ENCODE measurements at places on chromosomes 2 and 18.

GRCh38 chr18:8379187-8379941, 229.9 kb upstream of the RAB12 start:
- no peak for DNase-seq

DNA sequence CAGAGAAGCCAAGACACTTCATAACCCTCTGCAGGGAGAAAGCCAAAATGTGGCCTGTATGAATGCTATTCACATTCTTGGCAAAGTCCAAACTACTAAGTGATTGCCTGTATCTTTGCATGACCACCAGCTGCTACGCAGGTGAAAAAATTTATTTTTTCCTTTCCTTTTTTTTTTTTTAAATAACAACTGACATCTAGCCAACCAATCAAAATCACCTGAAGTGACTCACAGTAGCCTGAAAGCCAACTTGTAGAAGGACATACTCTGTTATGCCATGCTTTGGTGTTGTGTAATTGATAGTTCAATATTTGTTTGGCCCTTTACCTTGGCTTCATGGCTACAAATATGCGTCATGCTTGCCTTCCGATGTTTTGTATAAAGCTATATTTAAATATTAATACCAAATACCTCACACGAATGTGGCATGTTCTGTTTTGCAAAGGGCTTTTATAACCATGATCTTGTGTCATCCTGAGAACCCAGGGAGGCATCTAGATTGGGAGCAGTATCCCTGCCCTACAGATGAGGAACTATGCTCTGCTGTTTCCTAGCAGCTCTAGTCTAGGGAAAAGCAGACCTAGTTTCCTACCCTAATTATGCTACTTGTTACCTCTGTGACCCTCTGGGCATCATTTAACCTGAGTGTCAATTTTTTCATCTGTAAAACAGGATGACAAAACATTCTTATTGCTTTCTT, 102.1 kb downstream of the MYOM1 start:
- no peak for DNase-seq

GRCh38 chr2:43179942-43180341, 46.5 kb downstream of the ZFP36L2 start:
- DNase-seq: no peak

DNA sequence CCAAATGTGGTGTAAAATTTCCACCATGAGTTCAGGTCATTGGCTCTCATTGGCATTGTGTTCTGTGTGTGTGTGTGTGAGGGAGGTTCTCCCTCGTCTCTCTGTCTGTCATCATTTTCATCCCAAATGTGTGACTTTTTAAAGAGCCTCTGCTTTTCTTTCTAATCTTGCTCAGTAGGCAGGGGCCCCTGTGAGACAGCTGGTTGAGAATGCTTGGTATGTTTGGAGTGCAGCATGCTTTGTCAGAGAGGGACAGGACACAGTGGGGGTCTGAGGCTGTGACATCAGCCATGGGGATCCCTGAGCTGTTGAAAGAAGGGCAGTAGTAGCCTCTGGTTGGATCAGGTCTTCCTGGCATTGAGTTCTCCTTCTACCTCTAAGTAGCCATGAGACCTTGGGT, 10.6 kb downstream of the PTPRM start:
- no peak for DNase-seq

DNA sequence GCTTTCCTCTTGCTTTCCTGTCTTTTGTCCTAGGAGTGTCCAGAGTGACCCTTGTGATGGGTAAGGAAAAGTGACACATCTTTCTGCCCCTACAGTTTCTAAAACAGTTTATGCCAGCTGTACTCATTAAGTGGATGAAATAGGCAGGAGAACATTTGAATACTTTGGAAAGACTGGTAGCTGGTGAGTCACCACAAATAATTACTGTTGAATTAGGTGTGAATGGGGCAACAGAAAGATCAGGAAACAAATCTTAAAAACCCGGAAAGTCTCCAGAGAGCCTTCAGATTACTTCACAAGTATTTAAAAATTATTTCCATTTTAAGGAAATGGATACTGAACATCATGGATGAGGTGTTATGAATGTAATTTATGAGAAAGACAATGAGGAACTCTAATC, 278.5 kb downstream of the CLIP4 start:
- no peak for DNase-seq
